Osteoblast (primary cell): ENCODE measurements at places on chromosomes 12 and 14. TPM values are rescaled to one million over a fixed set of nuclear protein-coding genes. Genes with fewer than 3 reads are reported as not detected.
A peak's percentile ranks its signal among the peaks of the same experiment; 100 is the strongest.

DNA sequence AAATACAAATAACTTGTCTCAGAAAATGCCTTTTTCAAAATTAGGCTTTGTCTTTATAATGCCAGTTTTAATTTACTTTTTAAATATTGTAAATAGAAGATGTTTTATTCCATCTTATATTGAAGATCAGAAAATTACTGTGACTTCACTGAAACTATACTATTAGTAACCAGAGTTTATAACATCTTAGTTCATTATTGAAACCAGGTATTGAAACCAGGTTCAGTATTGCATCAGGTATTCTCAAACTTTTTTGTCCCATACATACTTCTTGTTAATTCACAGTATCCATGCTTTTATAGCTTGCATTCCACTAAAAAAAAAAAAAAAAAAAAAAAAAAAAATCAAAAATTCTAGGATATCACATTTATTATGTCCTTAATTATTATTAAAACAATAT lies 227.5 kb downstream of the GXYLT1 start:
- H3K4me1 ChIP-seq, result no peaks in the 10 kb centered on the region
- no peak overlapping the region for H3K4me3 ChIP-seq
- no peak for DNase-seq
- H3K27ac ChIP-seq, result no peak overlapping the region

- H3K27me3 ChIP-seq, result no peaks in the 10 kb centered on the region
- no peak overlapping the region for H3K4me3 ChIP-seq
- H3K27ac ChIP-seq, result no peak overlapping the region
- H3K4me1 ChIP-seq, result peaks cover 11% of the 10 kb centered on the region
Observed at GRCh38 chr12:121871467-121871866, 12.8 kb upstream of the HPD start.

- no peak overlapping the region for H3K4me3 ChIP-seq
- DNase-seq, result no peak
- H3K36me3 ChIP-seq, result no peaks in the 10 kb centered on the region
- no peaks in the 10 kb centered on the region for H3K27me3 ChIP-seq
Observed at GRCh38 chr12:16531621-16532020, 74.3 kb downstream of the LMO3 start.

GRCh38 chr12:92138144-92138543 lies 7.5 kb downstream of the BTG1 start:
- peaks cover 12% of the 10 kb centered on the region for H3K36me3 ChIP-seq
- H3K27me3 ChIP-seq, result no peaks in the 10 kb centered on the region
- peak overlapping the region; percentile 37 for H3K4me3 ChIP-seq
- DNase-seq, result no peak
- H3K4me1 ChIP-seq, result peaks cover 84% of the 10 kb centered on the region

GRCh38 chr14:89479802-89480201 lies 62.8 kb upstream of the FOXN3 start:
- no peak overlapping the region for H3K4me3 ChIP-seq
- no peak for DNase-seq
- H3K27ac ChIP-seq, result no peak overlapping the region
- H3K36me3 ChIP-seq, result no peaks in the 10 kb centered on the region
- no peaks in the 10 kb centered on the region for H3K27me3 ChIP-seq
- no peaks in the 10 kb centered on the region for H3K4me1 ChIP-seq

DNA sequence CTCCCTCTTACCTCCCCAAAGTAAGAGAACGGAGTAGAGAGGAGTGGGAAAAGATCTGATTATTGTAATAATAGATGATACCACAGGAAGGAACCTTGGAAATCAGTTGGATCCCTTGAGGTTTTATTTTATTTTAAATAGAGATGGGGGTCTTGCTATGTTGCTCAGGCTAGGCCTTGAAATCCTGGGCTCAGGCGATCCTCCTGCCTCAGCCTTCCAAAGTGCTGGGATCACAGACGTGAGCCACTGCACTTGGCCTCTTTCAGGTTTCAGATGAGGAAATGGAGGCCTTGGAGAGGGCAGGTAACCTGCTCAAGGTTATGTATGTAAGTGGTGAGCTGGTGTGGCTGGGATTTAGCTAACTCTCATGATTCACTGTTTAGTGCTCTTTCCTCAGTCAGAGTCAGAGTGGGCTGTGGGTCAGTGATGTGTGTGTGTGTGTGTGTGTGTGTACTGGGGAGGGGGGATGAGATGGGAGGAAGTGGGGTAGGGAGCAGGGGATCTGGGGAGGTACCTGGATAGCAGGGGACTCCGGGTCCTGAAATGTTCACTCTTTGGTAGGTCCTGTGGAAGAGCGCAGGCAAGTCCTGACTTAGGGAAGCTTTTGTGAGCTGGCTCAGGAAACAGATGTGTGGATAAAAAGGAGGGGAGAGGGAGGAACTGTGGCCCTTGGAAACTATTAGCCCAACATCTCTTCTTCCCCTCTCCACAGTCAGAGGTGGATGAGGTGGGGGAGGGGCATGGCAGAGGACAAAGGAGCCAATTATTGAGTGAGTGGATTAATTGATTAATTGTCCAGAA lies 4.7 kb upstream of the CISTR start:
- peak overlapping the region; percentile 52 for H3K4me3 ChIP-seq
- no peaks in the 10 kb centered on the region for H3K36me3 ChIP-seq
- no peak for DNase-seq
- H3K4me1 ChIP-seq, result peaks cover 9% of the 10 kb centered on the region
- H3K27ac ChIP-seq, result no peak overlapping the region
- peaks cover 77% of the 10 kb centered on the region for H3K27me3 ChIP-seq

DNA sequence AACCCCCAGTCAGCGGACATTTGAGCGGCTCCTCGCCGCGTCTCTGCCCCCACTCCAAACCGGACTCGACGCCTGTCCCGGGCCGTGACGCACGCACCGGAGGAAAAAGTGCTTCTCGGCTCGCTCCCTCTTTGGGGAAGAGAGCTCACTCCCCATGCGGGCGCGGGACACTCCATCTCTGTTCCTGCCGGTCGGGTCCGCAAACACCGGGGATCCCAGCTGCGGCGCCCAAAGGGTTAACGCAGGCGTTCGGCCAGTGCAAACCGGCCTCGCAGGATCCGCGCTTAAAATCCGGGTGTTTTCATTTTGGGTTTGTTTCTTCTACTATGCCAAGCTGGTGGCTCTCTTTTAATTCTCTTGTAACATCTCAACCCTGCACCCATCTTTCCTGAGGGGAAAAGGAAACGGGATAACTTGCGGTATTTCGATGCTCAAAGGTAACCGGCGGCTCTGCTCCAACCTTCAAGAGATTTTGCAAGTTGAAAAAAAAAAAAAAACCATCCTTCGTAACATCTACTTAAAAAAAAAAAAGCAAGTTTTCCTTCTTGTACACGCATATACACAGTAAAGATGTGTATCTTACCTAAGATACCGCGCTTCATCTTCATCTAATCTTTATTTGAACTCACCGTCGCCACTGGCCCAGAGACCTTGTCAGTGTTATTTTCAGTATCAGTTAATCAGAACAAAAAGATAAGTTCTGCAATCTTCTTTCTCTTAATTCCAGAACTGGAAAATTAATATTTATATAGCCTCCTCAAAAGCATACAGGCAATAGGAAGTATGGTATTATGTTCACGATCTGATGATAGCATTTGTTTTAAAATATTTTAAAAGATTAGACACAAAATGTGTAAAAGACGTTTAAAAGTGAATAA lies 1.6 kb upstream of the ATP2B1 start:
- H3K4me1 ChIP-seq, result peaks cover 25% of the 10 kb centered on the region
- H3K36me3 ChIP-seq, result no peaks in the 10 kb centered on the region

PTPN6 gene
- 0.29 and 0.36 TPM in 2 replicates for total RNA-seq
